CD4-positive, alpha-beta memory T cell (primary cell): ENCODE measurements at places on chromosomes 13 and 19.

GRCh38 chr19:18778076-18778389, 13.1 kb downstream of the COMP start:
- no peak for DNase-seq

DNA sequence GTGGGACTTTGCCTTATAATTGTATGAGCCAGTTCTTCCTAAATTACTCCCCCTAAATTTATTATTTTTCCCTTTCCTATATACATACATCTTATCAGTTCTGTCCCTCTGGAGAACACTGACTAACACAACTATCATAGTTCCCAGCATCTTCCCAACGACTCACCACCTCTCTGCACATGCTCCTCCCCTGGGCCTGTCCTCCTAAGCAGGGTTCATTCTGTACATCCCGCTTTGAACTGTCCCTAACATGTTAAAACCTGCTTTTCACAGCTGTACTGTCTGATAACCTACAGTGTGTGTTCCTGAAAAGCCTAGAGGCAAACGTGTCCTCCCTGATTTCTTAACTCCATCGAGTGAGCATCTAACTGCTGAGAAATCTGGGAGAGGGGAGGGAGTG, 141.7 kb downstream of the EFNB2 start:
- no peak for DNase-seq

GRCh38 chr13:51632591-51633362, 48.5 kb downstream of the WDFY2 start:
- no peak for DNase-seq

GRCh38 chr19:41801792-41802211, 5.4 kb downstream of the CEACAM3 start:
- no peak for DNase-seq

GRCh38 chr19:18989316-18989715, 44.0 kb downstream of the SUGP2 start:
- DNase-seq: no peak

DNA sequence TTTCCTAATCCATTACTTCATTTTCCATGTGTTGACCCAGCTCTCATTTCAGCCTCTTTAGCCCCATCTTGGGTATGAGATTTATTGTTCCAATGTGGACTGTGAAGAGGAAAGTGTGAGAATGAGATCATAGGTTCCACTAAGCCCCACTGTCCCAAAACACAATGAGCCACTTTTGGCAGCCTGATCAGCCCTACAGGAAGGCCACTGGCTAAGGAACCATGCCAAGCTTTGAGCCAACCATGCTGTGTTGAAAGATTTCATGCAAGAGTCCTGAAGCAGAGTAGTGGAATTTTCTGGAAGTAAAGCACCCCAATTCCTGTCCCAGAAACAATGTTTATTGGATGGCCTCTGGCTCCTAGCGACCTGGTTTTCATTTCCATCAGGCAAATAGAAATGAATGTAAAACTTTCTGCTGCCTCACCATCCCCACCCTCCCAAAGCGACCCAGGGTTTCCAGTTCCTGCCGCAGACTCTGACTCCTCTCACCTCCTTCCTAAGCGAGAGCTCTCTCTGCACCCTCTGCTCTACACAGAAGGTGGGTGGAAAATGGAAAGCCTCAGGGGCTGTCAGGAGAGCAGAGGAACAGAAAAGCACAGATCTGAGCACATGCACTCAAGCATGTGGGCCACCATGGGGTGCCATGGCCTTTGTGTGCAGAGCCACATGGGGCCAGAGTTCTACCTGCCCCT, 73.1 kb downstream of the KCTD12 start:
- no peak for DNase-seq

DNA sequence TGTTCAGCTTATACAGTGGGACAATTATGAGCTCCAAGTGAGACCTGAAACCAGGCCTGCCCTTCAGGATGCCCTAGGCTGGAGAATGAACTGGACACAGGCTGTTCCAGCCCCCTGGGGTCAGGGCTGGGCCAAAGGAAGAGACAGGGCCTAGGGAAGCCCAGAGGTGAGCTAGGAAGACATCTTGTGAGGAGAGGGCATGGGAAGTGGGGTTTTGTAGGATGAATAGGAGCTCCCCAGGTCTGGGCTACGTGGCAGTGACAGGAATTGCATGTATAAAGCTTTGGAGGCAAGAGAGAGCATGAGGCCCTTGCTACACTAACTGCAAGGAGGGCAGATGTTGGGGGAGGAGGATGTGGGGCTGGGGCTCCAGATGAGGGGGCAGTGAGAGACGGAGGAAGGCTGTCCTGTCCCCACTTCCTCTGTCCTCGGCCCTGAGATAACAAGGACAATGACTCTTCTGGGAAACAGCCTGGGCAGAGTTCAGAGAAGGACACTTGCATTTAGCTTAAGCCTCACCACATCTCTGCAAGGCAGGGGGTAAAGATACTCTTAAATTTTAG, 1.5 kb upstream of the TBXA2R start:
- no peak for DNase-seq

- no peak for DNase-seq
Observed at GRCh38 chr13:53214433-53214832, 185.8 kb downstream of the OLFM4 start.

- no peak for DNase-seq
Observed at GRCh38 chr19:4347521-4347920, 4.2 kb downstream of the MPND start.

GRCh38 chr19:42023121-42023942, 29.3 kb upstream of the ATP1A3 start:
- no peak for DNase-seq

GRCh38 chr19:3142292-3142670, 6.4 kb downstream of the GNA15 start:
- DNase-seq: no peak

- no peak for DNase-seq
Observed at GRCh38 chr19:51780270-51780669, 14.7 kb upstream of the FPR3 start.

- DNase-seq: no peak
Observed at GRCh38 chr19:23790641-23791488, 32.2 kb upstream of the ZNF681 start.

DNA sequence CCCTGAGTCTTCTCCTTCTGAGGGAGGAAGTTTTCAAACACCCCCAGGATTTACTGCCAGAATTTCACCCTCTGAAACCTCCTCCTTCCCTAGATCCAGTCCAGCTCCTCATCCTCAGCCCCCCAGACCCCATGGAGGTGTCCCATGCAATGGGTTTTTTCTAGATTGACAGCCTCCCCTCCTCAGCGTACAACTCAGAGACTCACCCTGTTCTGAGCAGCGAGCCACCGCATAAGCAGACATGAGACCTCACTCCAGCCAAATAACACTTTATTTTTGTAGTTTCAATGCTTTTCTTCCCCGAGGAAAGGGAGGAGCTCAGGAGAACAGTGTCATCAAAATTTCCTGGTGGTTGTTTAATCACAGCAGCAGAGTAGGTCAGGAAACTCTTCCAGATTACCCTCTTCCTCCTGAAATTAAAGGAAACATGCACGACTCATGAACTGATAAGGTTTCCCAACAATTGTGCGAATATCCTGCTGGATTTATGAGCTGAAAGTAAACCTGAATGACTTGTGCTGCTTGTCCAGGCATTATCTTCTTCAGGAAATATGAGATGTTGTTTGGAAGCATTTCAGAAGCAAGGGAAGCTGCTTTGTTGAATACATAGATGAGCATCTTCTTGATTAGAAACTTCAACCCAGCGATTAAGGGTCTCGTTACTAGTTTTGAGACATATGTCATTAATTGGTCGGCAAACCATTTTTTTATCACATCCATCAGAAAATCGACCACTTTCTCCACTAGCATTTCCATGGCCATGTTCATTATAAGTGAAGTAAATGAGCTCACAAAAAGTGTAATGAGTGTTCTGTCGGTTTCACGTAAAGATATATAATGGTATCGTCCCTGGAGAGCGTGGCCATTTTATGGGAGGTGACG, 36.2 kb downstream of the ERICH4 start:
- DNase-seq: no peak

- DNase-seq: no peak
Observed at GRCh38 chr13:97120346-97120745, 101.8 kb upstream of the MBNL2 start.

DNA sequence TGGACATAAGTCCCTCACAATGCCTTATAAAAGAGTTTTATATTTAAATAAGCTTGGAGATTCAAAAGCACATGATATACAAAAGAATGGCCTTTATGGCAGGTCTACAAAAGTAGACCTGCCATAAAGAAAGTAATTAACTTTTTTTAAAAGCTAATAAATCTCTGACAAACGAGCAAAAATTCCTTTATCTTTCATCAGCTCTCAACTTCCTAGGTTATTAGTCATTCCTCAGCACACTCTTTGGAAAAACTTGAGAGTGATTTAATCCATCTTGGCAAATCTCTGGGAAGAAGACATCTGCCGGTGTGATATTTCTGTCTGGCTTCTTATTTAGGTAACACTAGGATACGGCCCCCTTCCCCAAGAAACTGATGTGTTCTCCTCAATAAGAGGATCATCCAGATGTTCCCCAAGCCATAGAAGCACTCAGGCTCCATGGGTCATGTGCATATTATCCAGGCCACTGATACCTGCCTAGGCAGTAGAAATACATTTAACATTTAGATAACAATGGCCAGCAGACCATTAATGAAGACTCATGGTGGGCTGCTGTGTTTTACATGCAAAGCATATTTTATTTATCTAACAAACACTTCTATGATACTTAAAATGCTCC, 372.7 kb downstream of the LIG4 start:
- DNase-seq: no peak

- no peak for DNase-seq
Observed at GRCh38 chr13:95136638-95137037, 164.6 kb downstream of the ABCC4 start.

DNA sequence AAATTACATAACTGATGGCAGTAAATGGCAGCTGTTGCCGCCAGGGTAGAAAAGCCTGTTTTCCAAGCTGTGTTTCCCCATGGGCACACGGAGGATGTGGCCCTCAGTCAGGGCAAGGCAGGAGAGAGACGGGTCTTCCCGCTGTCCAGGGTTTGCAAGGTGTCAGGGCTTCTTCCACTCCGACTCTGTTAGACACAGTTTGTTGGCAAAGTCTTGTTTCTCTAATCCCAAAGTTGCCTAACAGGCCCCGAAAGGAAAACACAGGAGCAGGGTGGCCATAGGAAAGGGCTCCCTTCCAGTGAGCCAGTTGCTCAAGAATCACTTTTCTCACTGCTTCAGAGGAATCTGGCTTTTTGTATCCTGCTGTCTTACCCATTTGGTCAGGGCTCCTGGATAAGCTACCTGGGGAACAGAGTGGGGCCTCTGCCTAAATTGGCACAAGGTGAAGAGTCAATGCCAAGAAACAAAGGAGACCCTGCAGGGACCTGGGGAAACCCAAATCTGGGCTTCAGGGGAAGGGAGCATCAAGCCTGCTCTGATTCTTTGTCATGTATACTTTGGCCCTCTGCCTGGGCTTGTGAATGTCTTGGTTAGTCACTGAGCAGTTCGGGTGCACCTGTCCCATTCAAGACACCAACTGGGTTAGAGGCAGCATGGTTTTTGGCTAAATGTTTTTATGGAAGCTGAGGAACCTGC, 29.0 kb upstream of the CXCL17 start:
- no peak for DNase-seq

- DNase-seq: no peak
Observed at GRCh38 chr13:33072282-33072681, 56.1 kb downstream of the KL start.

- DNase-seq: no peak
Observed at GRCh38 chr13:66899955-66900354, 330.2 kb downstream of the PCDH9 start.

DNA sequence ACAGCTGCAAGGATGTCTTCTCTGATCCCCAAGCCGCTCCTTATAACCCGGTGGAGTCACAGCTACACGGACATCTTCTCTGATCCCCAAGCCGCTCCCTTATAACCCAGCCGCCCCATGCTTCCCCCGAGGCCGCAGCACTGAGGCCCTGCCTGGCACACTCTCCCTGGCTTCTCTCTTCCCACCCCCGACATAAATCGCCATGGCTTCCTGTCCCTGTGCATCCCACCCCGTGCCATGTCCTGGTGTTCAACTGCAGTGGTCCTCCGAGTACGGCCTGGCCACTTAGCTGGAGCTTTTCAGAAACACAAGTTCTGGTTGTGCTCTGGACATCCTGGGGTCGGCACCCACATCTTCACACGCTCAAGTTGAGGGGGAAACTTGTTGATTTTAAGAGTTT, 60.4 kb downstream of the RASA3 start:
- DNase-seq: peak; percentile 3

DNA sequence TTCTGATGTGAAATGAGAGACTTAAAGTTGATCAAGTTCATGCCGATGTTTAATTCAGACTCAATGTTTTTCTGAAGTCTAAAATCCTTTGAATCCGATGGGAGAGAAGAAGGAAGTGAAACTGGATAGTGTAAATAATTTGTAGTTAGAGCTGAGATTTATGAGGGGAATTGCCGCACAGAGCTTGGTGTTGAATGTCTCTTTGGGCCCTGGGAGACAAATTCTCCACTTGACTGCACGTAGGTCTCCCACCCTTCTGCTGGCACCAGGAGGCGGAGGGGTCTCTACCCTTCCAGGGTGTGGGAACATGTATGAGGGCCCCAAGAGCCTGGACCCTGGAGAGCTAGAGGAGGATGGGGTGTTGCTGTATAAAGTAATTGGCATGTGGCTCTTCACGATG, 140.8 kb upstream of the SERP2 start:
- no peak for DNase-seq

DNA sequence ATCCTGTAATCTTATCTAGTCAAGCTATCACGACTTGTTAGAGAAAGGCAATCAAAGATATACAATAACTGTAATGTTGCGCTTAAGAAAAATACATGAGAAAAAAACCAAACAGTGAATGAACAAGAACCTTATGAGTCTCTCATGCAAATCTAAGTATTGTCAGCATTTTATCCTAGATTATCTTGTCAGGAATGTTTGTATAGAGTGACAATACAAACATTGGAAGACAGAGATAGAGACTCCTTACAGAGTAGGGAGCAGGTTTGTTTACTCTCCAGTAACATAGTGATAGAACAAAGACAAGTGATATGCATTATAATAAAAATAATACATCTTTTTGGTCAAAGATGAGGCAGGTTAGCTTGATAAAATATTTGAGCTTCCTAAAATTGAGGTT, 444.8 kb downstream of the SLITRK5 start:
- DNase-seq: no peak

GRCh38 chr19:47315125-47315821, 5.6 kb downstream of the C5AR1 start:
- DNase-seq: no peak

DNA sequence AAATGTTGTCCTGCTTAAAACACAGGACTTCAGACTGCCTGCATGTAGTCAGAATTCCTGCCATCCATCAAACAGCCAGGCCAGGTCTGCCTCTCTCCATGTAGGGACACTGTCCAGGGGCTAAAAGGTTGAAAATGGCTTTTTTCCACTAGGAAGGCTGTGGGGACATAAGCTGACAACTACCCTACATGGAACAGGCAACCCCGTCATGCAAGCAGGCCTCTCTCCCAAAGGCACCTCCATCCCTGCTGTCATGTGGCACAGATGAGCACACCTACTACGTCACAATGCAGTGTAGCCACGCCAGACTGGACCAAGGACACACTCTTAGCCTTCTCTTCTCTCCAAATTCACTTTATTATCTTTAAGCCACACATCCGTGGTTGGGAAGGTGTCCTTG, 40.8 kb downstream of the LATS2 start:
- no peak for DNase-seq
